ENCODE measurements at places on chromosomes 4 and X.

GRCh38 chr4:71648448-71648847, 135.4 kb downstream of the GC start:
- H3K4me3 ChIP-seq, result no peak overlapping the region
- no peaks in the 10 kb centered on the region for H3K27me3 ChIP-seq
- DNase-seq, result no peak
- H3K4me1 ChIP-seq, result no peaks in the 10 kb centered on the region
- no peak overlapping the region for H3K27ac ChIP-seq
- H3K36me3 ChIP-seq, result peaks cover 17% of the 10 kb centered on the region

DNA sequence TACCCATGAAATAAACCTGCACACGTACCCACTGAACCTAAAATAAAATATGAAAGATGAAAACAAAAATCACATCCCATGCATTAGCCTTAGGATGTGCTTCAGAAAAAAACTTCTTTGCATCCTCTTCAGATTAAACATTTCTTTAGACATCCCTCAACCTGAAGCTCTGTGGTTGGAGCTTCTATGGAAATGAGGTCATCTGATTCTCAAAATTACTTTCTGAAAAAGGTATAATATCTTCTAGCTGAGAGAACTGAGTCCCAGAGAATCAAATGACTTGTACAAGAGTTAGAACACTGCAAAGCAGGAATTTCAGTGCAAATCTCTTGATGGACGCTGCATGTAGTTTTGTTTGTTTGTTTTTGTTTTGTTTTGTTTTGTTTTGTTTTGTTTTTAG, 19.1 kb upstream of the ANTXR2 start:
- no peaks in the 10 kb centered on the region for H3K4me1 ChIP-seq
- no peak overlapping the region for H3K27ac ChIP-seq
- H3K4me3 ChIP-seq, result no peak overlapping the region

GRCh38 chrX:1102786-1103185, 109.7 kb downstream of the CRLF2 start:
- no peaks in the 10 kb centered on the region for H3K36me3 ChIP-seq
- H3K4me1 ChIP-seq, result no peaks in the 10 kb centered on the region
- H3K27me3 ChIP-seq, result peaks cover 44% of the 10 kb centered on the region
- no peak overlapping the region for H3K27ac ChIP-seq

DNA sequence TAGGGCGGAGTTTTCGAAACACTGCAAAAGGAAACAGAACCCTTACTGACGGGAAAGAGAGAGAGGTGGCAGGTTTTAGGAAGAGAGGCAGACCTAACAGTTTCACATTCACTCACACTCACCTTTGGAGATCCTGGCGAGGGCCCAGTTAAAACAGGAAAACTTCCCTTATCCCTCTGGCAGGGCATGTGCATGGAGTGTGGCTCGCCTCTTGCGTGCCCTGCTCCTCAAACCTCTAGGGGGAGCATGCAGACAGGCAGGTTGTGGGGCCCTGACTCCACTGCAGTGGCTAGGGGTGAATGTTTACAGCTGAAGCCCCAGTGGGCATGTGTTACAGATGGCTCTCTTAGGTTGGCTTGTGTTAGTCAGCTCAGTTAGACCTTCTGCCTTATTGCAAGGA, 451.5 kb downstream of the UBE2NL start:
- no peaks in the 10 kb centered on the region for H3K4me1 ChIP-seq
- DNase-seq, result no peak
- H3K36me3 ChIP-seq, result no peaks in the 10 kb centered on the region
- H3K27ac ChIP-seq, result no peak overlapping the region
- H3K27me3 ChIP-seq, result no peaks in the 10 kb centered on the region

- peaks cover 4% of the 10 kb centered on the region for H3K36me3 ChIP-seq
- no peak for DNase-seq
- peaks cover 4% of the 10 kb centered on the region for H3K4me1 ChIP-seq
Measured at GRCh38 chr4:107500551-107500950, 219.5 kb downstream of the PAPSS1 start.

DNA sequence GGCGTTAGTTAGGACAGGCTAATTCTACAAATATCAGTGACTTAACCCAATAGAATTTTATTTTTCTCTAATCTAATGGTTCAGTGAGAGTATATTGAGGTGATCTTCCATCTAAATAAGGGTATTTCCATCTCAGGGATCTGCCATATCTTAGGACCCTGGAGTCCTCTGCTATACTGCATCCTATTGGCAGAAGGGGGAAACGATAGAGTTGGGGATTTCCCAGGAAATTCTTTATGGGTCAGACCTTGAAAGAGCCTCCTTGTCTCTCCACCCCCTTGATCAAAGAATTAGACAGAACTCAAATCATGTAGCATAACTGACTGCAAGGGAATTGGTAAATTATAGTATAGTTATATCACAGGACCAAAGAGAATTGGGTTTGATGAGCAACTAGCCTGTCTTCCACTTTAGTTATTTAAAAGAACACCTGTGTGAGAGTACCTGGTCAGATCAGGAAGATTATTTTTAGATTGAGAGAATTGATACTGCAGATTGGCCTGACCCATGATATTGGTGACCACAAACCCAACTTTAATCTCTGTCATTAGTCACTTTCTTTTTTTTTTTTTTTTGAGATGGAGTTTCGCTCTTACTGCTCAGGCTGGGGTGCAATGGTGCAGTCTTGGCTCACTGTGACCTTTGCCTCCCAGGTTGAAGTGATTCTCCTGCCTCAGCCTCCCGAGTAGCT, 25.6 kb downstream of the SMARCA5 start:
- H3K4me1 ChIP-seq, result no peaks in the 10 kb centered on the region
- peaks cover 49% of the 10 kb centered on the region for H3K36me3 ChIP-seq
- no peak overlapping the region for H3K4me3 ChIP-seq
- no peak for DNase-seq
- H3K27ac ChIP-seq, result no peak overlapping the region
- H3K27me3 ChIP-seq, result no peaks in the 10 kb centered on the region

GRCh38 chrX:107213477-107213876, 7.1 kb downstream of the DNAAF6 start:
- H3K4me3 ChIP-seq, result no peak overlapping the region
- DNase-seq, result no peak
- no peaks in the 10 kb centered on the region for H3K4me1 ChIP-seq
- H3K36me3 ChIP-seq, result no peaks in the 10 kb centered on the region
- no peaks in the 10 kb centered on the region for H3K27me3 ChIP-seq
- H3K27ac ChIP-seq, result no peak overlapping the region

DNA sequence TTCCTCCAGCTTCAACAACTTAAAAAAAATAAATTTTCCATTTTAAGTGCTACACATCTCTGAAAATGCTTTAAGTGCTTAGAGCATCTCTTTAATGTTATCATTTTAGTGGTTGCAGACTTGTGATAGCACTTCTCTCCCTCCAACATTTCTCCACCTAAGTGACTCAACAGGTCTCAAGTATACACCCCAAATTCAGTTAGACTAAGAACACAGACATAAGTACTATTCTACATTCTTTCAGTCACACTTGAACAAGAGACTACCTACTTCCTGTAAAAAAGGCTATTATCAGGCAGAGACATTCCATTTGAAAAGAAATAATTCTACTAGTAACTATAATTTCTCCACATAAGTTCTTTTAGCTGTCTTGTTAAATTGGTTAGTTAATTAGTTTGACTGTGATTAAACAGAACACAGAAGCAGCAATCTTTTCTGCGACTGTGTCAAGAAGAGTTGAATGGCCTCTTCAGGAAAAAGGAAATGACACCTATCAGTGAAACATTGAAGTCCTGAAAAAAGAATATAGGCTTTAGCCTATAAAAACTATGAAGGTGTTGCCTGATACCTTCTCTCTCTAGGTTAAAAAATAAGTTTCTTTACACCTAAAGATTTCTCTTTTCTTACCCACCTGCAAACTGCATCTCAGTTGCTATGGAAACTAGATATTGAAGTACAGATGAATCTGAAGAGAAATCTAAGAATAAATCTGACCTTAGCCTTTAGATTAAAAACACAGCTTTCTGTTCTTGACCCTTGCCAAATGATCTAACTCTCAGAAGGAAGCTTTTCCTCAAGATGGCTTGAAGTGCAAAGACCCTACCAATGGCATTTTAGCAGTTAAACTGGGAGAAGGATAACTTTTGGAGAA, 18.0 kb downstream of the NAF1 start:
- H3K27me3 ChIP-seq, result no peaks in the 10 kb centered on the region
- no peak for DNase-seq
- H3K4me1 ChIP-seq, result no peaks in the 10 kb centered on the region
- H3K36me3 ChIP-seq, result peaks cover 10% of the 10 kb centered on the region
- no peak overlapping the region for H3K4me3 ChIP-seq
- H3K27ac ChIP-seq, result no peak overlapping the region

DNA sequence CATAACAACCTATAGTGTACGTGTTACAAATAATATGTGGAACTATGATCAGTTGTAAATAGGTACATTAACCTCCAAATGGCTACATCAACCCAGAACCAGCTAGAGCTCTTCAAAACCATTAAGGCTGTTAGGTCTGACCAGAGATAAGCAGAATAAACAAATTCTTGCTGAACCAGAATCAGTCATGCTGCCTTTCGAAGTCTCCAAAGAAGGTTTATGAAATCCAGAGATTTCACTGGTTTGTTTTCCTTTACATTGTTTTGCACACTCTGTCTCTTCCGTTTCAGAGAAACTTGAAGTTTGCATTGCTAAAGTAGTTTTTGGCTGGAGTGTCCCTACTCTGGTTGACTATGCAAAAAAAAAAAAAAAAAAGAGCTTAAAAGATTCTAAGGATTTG, 177.3 kb upstream of the SLIT2 start:
- no peaks in the 10 kb centered on the region for H3K27me3 ChIP-seq
- no peak overlapping the region for H3K27ac ChIP-seq
- H3K4me1 ChIP-seq, result peaks cover 5% of the 10 kb centered on the region
- no peaks in the 10 kb centered on the region for H3K36me3 ChIP-seq
- DNase-seq, result no peak

DNA sequence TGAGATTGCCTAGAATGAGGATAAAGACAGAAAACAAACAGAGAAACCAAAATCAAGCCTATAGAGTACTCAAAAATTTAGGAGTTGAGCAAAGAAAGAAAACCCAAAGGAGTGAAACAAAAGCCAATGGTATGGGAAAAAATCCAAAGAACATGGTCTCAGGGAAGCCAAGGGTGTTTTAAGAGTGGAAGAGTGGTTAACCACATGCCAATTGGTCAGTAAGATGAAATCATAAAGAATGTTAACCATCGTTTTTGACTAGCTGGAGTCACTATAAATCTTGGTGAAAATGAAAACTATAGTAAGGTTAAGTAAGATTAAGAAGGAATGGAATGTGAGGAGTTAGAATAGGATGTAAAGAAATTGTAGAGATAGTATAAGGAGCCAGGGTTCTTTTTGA, 64.7 kb upstream of the RPL34 start:
- H3K4me3 ChIP-seq, result no peak overlapping the region
- DNase-seq, result no peak
- peaks cover 7% of the 10 kb centered on the region for H3K4me1 ChIP-seq
- peaks cover 9% of the 10 kb centered on the region for H3K27me3 ChIP-seq

- H3K36me3 ChIP-seq, result no peaks in the 10 kb centered on the region
- no peak overlapping the region for H3K4me3 ChIP-seq
- DNase-seq, result no peak
- no peak overlapping the region for H3K27ac ChIP-seq
- no peaks in the 10 kb centered on the region for H3K4me1 ChIP-seq
Measured at GRCh38 chr4:6529021-6529420, 46.0 kb upstream of the MAN2B2 start.

GRCh38 chrX:49137492-49137891, 14.0 kb upstream of the GPKOW start:
- no peaks in the 10 kb centered on the region for H3K27me3 ChIP-seq
- no peak for DNase-seq
- H3K27ac ChIP-seq, result no peak overlapping the region
- H3K4me1 ChIP-seq, result no peaks in the 10 kb centered on the region

- no peaks in the 10 kb centered on the region for H3K27me3 ChIP-seq
- H3K27ac ChIP-seq, result no peak overlapping the region
- H3K36me3 ChIP-seq, result no peaks in the 10 kb centered on the region
- H3K4me1 ChIP-seq, result no peaks in the 10 kb centered on the region
- H3K4me3 ChIP-seq, result no peak overlapping the region
Measured at GRCh38 chrX:27797575-27797974, 10.2 kb upstream of the MAGEB10 start.

DNA sequence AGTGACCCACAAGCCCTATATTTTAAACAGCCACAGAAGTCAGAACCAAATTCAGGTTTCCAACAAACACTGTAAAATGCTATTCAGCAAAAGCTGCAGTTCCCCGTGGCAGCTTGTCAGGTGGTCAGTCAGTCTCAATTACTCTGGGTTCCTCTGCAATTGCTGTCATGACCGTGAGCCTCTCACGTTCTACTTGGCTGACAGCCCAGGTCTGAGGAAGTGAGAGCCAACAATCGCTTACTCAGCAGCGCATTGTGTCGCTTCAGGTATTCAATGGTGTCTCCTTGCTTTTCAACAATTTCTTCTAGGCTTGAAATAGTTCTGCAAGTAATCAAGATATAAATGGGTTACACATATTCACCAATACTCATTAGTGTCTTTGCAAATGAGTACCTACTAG, 25.8 kb downstream of the TRIM75 start:
- no peaks in the 10 kb centered on the region for H3K27me3 ChIP-seq
- H3K4me1 ChIP-seq, result no peaks in the 10 kb centered on the region
- H3K27ac ChIP-seq, result no peak overlapping the region
- H3K36me3 ChIP-seq, result peaks cover 13% of the 10 kb centered on the region
- no peak for DNase-seq
- H3K4me3 ChIP-seq, result no peak overlapping the region

GRCh38 chr4:153005899-153006381, 69.8 kb downstream of the FHDC1 start:
- no peak overlapping the region for H3K4me3 ChIP-seq
- DNase-seq, result no peak
- H3K4me1 ChIP-seq, result peaks cover 10% of the 10 kb centered on the region
- no peaks in the 10 kb centered on the region for H3K36me3 ChIP-seq

- H3K4me3 ChIP-seq, result no peak overlapping the region
- no peak for DNase-seq
- no peaks in the 10 kb centered on the region for H3K4me1 ChIP-seq
Measured at GRCh38 chr4:67861513-67861912, 22.3 kb downstream of the TMPRSS11D start.
